ENCODE measurements at places on chromosomes 5 and 9.

- no peak for DNase-seq
Observed at GRCh38 chr5:146047396-146047795, 58.0 kb downstream of the PLAC8L1 start.

DNA sequence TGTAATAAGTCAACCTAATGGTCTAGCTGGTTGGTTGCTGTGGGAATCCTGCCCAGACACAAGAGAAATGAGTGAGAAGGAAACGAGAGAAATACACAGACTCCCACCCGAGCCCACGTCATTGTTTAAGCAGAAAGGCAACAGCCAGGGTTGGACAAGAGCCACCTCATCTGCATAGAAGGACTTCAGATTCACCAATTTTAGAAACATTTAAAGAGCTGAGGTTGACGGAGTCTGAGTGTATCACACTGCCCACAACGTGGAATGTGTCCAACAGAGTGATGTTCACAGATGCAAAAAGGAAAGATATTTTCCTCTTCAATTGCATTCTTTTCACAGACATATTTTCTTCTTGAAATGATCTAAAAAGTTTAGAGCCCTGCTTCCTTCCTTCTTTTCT, 349.5 kb downstream of the AGTPBP1 start:
- peak; percentile 27 for DNase-seq

DNA sequence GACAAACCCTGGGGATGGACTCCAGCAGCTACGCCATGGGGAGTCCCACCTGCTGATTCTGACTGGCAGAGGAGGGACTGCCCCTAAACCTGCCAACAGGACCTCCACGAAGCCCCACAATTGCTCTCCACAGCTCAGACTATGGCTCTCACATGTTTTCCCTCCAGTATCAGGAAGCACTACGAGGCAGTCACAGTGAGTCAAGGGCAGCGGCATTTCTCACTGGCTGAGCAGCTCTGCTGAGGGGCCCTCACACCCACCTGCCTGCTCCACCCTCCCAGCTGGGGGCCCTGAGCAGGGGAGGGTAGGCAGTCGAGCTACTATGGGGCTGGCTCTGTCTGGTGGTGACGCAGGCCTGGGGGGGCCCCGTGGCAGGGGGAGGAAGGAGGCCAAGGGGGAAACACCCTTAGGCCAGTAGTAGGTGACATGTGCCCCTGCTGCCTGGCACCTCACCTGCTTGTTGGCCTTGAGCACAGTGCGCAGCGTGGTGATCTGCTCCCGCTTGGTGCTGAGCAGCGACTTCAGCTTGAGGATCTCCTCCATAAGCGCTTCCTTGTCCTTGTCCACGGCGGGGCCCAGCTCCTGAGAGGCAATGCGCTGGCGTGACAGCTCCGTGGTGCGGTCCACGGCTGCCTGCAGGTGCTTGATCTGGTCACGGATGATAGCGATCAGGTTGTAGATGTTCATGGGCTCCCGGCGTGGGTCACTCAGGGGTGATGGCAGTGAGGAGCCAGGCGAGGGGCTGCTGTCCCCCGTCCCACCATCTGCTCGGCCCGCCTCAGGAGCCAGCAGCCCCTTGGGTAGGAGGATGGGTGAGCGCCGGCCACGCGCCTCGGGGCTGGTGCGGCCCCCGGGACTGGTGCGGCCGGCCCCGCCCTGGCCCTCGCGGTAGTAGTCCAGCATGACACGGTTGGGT, 46.3 kb downstream of the BICD2 start:
- no peak for DNase-seq

- DNase-seq: no peak
Observed at GRCh38 chr5:86861512-86861911, 243.8 kb downstream of the COX7C start.

GRCh38 chr5:33824516-33825195, 67.1 kb downstream of the ADAMTS12 start:
- no peak for DNase-seq

DNA sequence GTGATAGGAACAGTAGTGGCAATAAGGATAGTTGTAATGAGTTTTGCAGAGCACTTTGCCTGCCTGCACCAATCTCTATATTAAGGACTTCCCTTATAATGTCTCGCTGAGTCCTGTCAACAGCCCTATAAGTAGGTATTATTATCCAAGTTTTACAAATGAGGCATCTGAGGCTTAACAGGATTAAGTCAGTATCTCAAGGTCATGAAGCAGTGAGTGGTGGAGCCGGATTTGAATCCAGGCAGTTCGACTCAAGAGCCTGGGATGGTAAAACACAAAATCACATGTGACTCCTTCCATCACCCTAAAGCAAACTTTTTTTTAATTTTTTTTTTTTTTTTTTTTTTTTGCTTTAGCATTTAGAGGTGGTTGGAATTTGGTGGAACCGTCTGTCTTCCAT, 59.0 kb upstream of the RARS1 start:
- no peak for DNase-seq

DNA sequence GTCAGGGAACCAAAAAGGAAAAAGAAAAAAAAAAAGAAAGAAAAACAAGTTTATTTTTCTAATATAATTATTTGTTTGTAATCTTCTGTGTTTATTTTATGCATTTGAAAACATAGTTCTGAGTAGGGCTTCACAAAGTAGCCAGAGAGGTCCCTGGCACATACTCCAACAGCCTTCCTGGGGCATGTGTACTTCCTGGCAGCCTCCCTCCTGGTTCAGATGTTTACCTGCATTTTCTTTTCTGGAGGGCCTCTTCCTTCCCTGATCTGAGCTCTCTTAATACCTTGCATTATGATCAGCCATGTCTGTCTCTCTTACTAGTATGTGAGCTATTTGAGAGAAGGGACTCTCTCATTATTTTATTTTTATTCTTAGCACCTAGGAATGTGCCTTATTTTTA, 361.8 kb downstream of the KDM4C start:
- no peak for DNase-seq

GRCh38 chr9:99663856-99664255, 157.8 kb upstream of the NR4A3 start:
- DNase-seq: no peak

Data from NCI-H1092 treated with DMSO at 0.1 percent for 48 hours (cell line).